ENCODE measurements at places on chromosomes 5 and 9.

DNA sequence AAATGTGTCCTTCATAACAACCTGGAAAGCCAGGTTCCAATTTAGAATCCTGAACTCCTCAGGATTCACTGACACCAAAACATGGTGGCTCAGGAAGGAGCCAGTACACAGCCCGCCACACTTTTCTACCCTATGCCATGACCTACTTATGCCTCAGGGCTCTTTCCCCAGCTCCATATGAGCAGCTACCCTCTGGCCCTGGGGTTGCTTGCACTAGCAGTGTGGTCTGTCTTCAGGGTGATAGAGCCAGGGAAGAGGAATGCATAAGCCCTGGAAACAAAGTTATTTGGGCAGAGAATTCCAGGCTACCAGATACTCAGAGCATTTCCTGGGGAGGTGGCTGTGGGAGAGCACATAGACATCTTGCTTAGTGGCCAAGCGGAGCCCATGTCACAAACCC, 15.0 kb upstream of the ECM2 start:
- no peak for DNase-seq

DNA sequence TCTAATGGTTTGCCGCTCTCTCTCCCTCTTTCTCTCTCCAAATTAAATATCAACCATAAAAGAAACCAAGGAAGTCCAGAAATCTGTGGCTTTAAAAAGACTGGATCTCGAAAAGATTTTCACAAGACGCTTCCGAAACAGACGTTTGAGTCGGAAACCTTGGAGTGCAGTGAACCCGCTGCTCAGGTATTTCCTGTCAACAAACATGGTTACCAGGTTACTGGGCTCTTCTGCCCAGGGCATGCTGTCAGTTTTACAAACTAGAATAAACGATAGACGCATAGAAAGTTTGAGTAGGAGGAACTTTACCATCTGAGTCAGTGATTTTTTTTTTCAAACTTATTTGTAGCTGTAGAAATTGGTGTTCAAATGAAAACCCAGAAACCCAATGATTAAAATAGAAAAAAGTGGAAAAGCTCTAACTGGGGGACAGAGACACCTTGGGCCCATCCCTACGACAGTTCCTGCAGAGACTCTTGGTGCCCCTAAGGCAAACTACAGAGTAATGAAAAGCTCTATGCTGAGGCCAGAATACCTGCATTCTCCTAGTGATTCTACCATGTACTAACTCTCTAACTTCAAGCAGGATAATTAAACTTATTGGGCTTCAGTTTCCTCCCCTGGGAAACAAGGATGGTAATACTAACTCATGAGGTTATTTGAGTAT, 90.0 kb downstream of the DOCK8 start:
- DNase-seq, result no peak

DNA sequence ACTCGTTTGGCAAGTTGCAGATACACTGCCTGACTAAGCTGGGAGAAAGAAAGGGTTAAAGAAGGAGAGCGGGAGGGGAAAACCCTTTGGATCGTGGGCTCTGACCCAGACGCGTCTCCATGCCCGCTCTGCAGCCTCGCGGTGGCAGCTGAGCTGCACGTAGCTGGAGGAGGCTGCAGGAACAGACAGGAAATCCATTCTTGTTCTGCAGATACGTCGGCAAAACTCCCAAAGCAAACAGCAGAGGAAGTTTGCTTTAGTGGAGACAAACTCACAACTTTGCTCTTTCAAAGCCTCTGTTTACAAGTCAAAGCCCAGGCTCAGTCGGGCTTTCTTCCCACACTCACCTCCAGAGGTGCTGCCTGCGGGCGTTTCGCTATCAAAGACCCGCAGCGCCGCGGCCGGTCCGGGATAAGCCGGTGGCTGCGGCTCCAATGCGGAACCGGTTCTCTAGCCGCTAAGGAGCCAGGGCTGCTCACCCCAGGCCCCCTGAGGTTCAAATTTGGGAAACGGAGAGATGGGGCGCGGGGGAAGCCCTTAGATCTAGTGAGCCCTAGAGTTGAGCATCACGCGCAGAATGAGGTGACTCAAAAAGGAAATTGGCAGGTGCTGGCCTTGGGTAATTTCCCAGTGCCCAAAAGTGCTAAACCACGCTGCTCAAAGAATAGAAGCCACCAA, 60.7 kb downstream of the MAT2B start:
- no peak for DNase-seq

DNA sequence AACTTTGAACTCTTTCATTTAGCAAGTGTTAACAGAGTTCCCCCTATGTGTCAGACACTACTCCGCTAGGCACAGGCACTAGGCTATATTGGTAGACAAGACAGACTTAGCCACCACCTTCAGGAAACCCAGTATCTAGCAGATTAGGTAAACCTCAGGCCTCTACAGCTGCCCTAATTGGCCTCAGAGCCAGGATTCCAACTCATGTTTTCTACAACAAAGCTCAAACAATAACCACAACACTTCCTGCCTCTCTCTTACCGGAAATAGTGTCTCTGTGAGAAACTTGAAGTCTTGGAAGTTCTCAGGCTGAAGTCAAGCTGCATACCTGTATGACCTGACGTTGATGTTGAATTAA, 116.6 kb upstream of the SLC44A1 start:
- no peak for DNase-seq

- DNase-seq, result no peak
These were observed 2.2 kb upstream of the OR2S2 start for GRCh38 chr9:35960039-35960655.

DNA sequence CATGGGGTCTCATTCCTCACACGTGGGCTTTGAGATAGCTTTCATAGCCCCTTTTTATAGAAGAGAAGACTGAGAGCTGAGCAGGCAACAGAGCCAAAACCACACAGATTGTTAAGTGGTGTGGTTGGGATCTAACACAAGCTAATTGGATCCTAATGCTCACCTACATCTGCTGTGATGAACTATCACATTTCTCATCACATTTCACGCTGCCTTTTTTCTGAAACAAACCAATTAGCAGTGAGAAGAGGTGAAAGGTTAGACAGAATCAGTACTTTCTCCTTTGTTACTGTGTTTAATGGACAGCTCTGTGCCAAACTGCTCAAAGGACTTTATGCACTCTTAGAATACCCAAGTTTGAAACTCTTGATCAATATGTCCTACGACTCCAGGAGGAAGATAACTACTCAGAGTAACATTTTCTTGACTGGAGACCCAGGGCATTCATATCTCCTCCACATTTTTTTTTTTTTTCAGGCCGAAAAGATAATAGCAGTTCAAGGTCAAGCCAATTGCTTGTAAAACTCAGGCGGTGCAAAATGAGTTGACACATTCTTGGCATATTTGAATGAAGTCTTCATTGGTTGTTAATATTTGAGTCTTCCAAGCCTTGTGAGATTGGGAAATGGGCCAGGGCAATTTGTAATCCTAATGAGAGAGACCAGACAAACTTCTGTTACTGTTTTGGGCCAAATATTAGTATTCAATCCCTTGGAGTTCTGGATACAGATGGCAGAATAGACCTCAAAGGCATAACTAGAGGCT, 138.4 kb downstream of the KCTD16 start:
- DNase-seq, result no peak

DNA sequence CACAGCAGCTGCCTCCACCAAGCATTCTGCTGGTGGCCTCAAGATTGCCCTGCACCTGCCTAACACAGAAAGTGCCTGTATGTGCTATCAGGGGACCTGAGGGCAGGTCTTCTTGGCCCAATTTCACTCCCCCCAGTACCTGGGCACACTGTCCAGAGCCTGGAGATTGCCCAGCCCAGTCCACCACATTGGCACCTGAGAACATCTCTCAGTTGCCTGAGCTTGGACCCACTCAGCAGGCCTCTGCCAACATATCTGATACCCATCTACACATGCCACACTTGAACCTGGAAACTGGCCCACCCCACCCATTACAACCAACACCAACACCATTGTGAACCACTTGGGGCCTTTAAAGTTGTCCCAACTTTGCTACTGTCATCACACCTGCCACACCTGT, 1523.1 kb upstream of the CDH9 start:
- no peak for DNase-seq

DNA sequence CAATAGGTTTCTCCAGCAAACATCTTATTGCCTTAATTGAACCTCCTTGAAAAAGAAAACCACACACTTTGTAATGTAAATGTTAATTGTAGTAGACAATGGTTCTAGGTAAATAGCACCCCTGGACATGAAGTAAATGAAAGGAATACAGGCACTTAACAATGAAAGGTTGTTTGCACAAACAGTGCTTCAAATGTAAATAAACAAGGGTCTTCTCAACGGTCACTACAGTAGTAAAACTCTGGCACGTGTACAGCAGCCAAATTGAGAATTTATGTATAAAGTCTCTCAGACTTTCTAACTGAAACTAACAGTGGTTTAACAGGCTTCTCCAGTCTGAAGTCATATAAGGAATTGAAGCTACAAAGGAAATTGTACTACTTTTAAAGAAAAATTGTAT, 218.3 kb downstream of the MEF2C start:
- no peak for DNase-seq

GRCh38 chr5:103669615-103670014, 107.0 kb upstream of the NUDT12 start:
- DNase-seq, result no peak

DNA sequence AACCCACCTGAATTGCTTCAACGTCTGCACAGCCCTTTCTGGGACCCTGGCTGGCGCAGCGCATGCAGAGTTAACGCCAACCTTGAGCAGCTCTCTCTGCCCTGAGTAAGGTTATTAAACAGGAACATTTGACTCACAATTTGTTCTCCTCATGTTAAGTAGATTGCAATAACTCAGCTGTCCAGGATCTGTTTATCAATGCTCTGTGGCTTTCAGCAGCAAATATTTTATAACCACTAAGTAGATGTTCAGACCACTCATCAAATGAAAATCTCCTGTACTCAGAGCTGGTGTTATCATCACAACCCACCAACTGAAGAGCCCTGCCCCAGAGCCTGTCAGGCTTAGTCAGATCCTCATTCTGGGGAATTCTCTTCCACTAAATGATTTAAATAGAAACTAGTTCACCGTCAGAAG, 403.0 kb downstream of the ZNF608 start:
- DNase-seq, result no peak

- DNase-seq, result no peak
These were observed 200.8 kb downstream of the MAT2B start for GRCh38 chr5:163706053-163706771.

DNA sequence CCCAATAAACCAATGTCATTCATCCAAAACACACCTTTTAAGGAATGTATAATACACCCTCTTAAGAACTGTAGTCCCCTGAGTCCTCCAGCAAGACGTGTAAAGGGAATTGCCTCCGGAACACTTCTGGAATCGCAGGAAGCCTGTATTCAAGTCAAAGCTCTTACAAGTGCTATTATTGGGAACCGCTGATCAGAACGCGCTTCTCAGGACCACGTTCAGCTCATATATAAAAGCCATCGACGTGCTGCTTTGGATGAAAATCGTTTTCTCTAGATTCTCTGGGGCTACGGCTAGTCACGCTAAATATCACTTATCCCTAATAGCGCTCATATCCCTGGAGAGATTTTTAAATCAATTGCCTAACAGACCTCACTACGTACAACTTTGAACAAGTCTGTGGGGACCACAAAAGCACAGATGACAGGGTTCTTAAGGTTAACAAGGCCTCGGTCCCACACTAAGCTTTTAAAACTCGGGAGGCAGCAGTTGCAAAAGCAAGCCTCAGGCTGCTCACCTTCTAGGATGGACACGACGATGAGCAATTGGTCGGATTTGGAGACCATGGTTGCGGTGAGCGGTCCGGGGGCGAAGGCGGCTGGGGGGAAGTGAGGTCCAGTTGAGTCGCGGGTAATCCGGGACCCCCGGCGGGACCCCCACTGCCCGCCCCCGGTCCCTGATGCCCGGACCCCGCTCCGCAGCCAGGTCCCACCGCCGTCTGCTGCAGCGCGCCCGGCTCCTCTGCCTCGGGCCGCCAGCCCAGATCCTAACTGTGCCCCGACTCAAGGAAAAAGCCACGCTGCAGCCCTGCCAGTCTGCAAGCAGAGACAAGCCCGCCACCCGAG, 548 bp downstream of the CEP120 start:
- DNase-seq, result peak; percentile 19

DNA sequence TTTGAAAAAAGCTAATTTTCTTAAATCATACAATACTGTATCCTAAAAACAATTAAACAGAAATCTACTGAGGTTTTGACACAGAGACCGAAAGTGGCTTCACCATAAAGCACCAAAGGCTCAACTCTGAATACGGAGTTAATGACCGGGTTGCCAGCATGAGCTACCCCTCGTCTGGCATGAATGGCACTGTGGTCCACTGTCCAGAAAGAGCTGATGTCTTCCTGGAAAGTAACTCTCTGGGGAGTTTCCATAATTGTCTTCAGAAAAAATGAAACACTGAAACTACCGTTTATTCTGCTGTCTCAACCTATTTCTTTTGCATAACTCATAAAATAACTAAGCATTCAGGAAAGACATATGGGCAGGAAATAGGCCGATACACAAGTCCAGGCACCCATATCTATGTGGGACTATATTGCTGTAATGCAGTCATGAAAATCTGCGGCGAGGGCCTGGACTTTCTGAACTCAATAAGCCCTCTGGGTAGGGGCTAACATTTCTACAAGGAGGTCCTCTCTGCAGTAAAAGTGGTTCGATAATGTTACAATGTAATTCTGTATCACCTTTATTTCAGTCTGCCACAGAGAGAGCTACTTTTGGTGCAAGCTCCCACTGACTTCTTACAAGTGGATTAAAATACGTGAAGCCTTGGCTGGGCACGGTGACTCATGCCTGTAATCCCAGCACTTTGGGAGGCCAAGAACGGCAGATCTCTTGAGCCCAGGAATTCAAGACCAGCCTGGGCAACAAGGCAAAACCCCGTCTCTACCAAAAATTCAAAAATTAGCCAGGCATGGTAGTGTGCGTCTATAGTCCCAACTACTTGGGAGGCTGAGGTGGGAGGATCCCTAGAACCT, 52.4 kb downstream of the ANKH start:
- no peak for DNase-seq

DNA sequence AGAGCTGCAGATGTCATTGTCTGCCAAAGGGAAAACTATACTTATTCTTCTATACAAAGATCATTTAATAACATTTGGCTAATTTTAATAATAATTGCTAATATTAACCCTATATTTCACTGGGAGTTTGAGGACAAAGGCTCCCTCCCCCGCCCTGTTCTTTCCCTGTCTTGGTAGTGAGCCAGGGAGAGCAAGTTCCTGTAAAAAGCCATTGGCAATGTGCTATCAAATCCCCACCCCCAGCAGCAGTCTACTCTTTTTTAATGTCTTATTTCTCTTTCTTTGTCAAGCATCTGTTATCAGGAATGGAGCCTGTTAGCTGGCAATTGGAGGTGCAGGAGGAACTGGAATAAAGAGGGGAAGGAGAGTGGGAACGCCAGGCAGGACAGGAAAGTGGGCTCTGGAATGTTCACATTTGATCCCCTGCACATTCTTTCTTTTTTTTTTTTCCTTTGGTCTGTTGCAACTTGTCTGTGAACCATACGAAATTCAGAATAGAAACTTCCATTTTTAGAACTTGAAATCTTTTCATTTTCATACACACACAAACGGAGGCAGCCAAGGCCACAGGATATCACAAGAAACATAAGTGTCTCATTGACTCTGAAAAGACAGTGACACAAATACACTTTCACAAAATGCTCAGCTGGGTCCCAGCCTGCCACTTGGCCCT, 664.8 kb upstream of the ZNF608 start:
- no peak for DNase-seq
